ENCODE measurements at places on chromosomes 2 and 18. TPM values are rescaled to one million over a fixed set of nuclear protein-coding genes. Genes with fewer than 3 reads are reported as not detected.

DNA sequence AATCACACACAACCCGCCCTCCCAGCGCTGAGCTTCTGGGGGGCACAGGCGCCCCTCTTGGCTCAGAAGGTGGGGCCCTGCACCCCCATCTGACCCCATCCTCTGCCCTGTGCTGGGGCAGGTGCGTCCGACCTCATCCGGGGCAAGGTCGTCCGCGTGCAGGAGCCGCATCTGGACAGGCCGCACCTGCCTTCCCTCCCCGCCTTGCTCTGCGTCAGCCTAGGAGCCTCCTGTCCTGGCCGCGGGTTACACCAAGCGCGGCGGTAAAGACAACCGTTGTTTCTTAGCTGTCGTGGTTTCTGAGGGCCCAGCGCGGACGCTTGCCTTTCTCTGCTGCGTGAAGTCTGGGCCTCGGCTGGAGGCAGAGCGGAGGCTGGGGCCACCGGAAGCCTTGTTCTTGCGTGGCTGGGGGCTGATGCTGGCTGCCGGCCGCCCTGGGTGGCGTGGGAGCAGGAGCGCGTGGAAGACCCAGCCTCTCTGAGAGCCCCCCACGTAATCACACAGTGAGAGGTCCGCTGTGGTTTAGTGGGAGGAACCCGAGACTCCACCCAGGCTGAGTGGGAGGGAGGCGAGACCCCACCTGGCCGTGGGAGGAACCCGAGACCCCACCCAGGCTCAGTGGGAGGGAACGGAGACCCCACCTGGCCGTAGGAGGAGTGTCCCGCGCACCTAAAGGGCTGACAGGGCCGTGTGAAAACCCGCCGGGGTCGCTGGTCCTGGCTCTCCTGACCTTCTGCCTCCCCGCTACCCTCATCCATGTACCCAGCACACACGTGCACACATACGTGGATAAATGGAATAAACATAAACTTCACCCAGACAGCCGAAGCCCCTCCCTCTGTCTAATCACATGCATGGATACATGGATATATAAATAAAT, 51.8 kb downstream of the KCNG2 start:
- H3K27ac ChIP-seq, result no peak overlapping the region
- no peaks in the 10 kb centered on the region for H3K4me1 ChIP-seq
- H3K27me3 ChIP-seq, result no peaks in the 10 kb centered on the region
- no peaks in the 10 kb centered on the region for H3K36me3 ChIP-seq

GRCh38 chr18:31056296-31056695, 13.8 kb upstream of the DSC3 start:
- no peaks in the 10 kb centered on the region for H3K36me3 ChIP-seq
- no peak for DNase-seq
- no peaks in the 10 kb centered on the region for H3K27me3 ChIP-seq
- H3K4me3 ChIP-seq, result no peak overlapping the region

GRCh38 chr2:140643761-140644187, 1487.0 kb downstream of the LRP1B start:
- peak; percentile 40 for DNase-seq
- H3K27ac ChIP-seq, result no peak overlapping the region
- no peak overlapping the region for H3K4me3 ChIP-seq

DNA sequence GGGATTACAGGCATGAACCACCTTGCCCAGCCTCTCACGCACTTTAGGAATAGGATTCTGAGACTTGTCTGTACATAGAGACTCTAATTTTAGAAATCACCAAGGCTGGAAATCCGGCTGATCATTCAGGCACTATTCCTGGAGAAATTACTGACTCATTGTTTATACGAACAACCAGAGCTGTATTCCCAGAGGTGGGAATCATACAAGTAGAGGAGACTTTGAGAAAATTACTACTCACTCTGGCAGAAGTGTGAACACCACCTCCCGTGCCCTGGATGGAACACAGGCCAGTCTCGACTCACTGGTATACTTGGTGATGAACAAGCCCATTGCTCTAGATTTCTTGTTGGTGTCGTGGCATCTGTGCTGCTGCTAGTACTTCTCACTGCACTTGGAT, 5.8 kb upstream of the ADNP2 start:
- no peak for DNase-seq
- no peaks in the 10 kb centered on the region for H3K4me1 ChIP-seq
- no peak overlapping the region for H3K27ac ChIP-seq

DNA sequence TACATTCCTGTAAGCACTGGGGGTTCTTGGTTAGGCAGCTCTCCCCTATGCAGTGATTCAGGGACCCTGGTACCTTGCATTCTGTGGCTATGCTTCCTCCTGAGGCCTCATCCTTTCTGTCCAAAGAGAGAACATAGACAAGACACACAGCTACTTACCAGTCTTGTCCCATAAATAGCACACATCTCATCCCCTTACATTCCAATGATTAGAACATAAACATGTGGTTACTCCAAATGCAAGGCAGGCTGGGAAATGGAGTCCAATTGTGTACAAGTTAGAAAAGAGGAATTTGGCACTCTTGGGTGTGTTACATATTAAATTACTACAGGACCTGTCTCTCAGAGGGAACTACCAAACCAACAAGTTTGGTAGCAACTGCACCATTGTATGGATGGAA, 171.3 kb downstream of the ARHGAP15 start:
- no peaks in the 10 kb centered on the region for H3K36me3 ChIP-seq
- no peak overlapping the region for H3K27ac ChIP-seq
- no peak overlapping the region for H3K4me3 ChIP-seq
- DNase-seq, result no peak

GRCh38 chr2:160735696-160736095, 242.1 kb upstream of the RBMS1 start:
- DNase-seq, result no peak
- H3K36me3 ChIP-seq, result no peaks in the 10 kb centered on the region
- peaks cover 25% of the 10 kb centered on the region for H3K4me1 ChIP-seq

DNA sequence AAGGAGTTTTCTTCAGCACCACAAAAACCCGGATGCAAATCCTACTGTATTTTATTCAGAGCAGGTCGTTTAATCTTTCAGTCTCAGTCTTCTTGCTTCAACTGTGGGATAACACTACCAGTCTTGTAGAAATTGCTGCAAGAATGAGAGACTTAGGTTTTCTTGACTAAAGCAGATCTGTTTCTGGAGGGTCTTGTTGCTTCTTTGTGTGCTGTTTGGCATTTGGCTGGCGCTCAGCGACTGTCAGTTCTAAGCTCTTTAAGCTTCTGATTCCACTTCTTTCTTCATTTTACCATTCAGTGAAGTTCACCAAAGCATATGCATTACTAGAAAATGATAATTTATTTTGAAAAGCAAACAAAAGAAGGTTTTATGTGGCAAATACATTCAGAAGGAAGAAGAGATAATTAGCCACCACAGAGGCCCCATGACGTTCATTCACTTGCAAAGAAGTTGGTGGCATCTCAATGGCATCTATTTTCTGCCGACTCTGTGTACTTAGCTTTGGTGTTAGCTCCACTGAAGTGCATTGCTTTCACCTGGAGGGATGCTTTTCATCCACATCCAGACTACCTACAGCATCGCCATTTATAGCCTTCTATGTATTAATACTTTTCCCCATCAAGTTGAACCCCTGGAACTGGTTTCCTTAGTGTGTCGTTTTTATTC, 53.7 kb downstream of the TRIB2 start:
- no peaks in the 10 kb centered on the region for H3K36me3 ChIP-seq
- H3K27ac ChIP-seq, result no peak overlapping the region
- no peak for DNase-seq
- H3K4me1 ChIP-seq, result no peaks in the 10 kb centered on the region
- peaks cover 5% of the 10 kb centered on the region for H3K27me3 ChIP-seq

DNA sequence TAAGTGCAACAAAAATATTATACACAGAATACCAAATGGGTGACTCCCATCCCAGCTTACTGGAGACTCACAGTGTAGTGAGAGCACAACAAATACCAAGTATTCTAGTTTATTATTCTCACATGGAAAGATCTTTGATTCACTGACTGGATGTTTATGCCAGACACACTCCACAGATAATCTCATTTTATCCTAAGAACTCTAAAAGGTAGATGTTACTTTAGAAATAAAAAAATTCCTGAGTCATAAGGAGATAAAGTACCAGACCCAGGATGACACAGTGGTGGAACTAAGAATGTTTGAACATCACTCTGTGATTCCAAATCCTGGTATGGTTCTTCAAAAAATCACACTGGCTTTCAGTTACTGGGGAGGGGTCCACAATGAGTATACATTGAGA, 136.2 kb downstream of the CDH2 start:
- no peak overlapping the region for H3K4me3 ChIP-seq
- no peaks in the 10 kb centered on the region for H3K27me3 ChIP-seq
- no peak for DNase-seq
- H3K27ac ChIP-seq, result no peak overlapping the region
- H3K36me3 ChIP-seq, result no peaks in the 10 kb centered on the region

DNA sequence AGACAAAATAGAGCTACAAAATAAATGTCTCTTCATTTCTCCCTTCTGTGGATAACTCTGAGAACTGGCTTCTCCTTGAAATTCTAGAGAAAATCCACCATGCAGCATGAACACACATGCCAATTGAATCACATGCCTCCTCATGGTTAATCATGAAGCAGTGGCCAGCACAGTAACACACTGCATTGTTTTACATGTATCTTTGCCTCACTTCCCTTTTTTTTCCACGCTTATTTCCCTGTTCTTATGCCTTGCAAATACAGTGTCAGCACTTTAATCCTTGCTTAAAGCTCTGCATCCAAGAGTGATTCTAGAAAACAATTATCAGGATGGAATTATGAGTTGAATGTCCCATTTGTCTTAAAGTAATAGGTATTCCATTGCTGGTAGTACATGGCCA, 50.3 kb upstream of the ZBTB7C start:
- no peaks in the 10 kb centered on the region for H3K4me1 ChIP-seq
- no peak overlapping the region for H3K27ac ChIP-seq
- no peak overlapping the region for H3K4me3 ChIP-seq

DNA sequence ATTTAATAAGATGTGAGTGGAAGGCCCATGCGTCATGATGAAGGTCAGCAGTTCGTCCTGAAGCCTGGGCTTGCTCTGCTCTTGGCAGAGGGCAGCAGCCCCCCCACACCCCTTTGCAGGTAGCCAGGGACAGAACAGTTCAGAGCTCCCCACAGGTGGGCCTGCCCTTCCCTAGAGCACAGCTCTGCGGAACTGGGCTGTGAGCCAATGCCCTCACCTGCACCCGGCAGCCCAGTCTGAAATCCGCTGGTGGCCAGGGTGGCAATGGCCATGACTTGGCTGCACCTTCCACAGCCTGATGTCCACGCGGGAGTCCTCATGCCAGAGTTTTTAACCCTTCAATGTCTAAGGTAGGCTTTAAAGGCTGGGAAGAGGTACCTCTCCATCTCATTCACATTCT, 136.7 kb downstream of the ACKR3 start:
- H3K27ac ChIP-seq, result no peak overlapping the region
- DNase-seq, result no peak
- no peaks in the 10 kb centered on the region for H3K4me1 ChIP-seq
- no peak overlapping the region for H3K4me3 ChIP-seq

DNA sequence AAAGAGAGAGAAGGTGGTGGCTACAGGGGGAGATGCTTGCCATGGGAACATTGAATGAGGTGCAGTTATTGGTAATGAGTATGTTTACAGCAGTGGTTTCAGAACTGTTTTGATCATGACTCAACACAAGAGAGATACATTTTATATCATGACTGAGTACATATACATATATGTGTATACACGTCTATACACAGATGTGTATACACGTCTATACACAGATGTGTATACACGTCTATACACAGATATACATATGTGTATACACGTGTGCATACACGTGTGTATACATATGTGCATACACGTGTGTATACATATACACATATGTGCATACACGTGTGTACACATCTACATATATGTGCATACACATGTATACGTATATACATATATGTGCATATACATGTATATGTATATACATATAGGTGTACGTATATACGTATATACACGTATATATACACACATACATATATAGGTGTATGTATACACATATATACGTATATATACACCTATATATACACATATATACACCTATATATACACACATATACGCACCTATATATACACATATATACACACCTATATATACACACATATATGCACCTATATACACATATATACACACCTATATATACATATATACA, 518.5 kb downstream of the TSN start:
- H3K4me3 ChIP-seq, result no peak overlapping the region
- no peaks in the 10 kb centered on the region for H3K36me3 ChIP-seq
- H3K27ac ChIP-seq, result no peak overlapping the region
- no peaks in the 10 kb centered on the region for H3K4me1 ChIP-seq

Gene PRKCE
- 31.5 TPM for polyA plus RNA-seq

Gene DSG1
- polyA plus RNA-seq, result not detected

Gene FLACC1
- 0.14 TPM for polyA plus RNA-seq

Gene HSPD1
- polyA plus RNA-seq, result 73.2 TPM

Gene NT5DC4
- not detected for polyA plus RNA-seq

Gene PROKR1
- polyA plus RNA-seq, result not detected

Measured in endothelial cell of umbilical vein (primary cell).